ENCODE measurements at places on chromosomes 1 and 21.

GRCh38 chr1:50231209-50231608 is 122.5 kb downstream of the ELAVL4 start:
- DNase-seq = no peak

DNA sequence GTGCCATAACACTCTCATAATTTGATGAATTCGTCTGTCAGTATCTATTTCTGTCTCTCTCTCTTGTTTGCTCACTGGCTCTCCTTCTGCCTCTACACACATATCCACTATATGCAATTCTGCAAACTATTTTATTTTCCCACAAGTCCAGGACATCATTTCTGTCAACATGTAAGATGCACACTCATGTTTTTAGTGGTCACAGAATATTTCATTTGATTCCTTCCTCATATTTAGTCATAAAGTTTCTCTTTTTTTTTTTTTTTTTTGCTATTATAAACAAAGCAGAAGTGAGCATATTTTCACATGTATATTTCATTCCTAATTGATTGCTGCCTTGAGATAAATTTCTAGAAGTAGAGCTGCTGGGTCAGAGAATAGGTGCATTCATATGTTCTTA is 165.3 kb downstream of the PGBD5 start:
- DNase-seq = no peak

DNA sequence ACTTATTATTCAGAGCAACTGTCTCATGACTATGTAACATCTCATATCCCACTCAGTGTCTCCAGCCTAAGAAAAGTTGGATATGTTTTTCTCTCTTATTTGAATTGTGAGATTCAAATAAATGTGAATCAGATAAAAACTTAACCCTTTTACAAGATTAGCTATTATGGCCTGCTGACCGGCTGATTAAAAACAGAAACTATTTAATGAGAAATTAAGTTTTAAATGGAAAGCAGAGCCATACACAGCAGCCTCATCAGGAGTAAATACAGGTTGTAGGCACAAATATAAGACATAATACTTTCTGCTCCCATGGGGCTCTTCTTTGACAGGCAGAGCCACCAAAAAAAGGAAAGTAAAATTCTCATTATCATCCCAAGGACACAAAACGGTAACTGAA is 307.0 kb upstream of the PRMT6 start:
- DNase-seq = no peak

GRCh38 chr1:204875255-204875654 is 4.6 kb downstream of the NFASC start:
- DNase-seq = no peak

GRCh38 chr1:187185389-187185788 is 356.6 kb downstream of the PLA2G4A start:
- DNase-seq = no peak

DNA sequence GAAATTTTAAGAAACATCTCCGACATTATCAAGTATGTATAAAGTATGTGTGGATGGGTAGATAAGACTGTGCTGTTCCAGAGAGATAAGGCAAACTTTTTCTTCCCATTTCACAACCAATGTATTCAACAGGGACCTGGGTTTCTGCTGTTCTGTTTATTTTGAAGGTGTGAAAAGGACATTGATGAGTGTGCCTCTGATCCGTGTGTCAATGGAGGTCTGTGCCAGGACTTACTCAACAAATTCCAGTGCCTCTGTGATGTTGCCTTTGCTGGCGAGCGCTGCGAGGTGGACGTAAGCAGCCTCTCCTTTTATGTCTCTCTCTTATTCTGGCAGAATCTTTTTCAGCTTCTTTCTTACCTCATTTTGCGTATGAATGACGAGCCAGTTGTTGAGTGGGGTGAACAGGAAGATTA is 174.0 kb downstream of the CRB1 start:
- no peak for DNase-seq

DNA sequence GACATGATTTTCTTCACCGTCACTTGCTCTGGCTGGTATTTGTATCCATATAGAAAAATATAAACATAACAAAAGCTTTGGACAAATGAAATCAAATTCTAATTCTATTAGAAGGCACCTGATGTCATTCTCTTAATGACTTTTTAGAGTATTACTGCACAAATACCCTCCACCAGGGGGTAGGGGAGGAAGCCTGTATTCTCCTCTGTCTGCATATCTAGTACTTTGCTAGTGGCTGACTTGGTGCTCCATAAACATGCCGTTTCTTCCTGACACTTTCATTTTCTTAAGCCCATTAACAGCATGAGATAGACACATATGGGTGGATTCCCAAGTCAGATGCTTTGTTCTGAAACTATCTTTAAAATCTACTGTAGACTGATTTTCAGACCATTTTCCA is 20.6 kb upstream of the KCNJ15 start:
- no peak for DNase-seq

DNA sequence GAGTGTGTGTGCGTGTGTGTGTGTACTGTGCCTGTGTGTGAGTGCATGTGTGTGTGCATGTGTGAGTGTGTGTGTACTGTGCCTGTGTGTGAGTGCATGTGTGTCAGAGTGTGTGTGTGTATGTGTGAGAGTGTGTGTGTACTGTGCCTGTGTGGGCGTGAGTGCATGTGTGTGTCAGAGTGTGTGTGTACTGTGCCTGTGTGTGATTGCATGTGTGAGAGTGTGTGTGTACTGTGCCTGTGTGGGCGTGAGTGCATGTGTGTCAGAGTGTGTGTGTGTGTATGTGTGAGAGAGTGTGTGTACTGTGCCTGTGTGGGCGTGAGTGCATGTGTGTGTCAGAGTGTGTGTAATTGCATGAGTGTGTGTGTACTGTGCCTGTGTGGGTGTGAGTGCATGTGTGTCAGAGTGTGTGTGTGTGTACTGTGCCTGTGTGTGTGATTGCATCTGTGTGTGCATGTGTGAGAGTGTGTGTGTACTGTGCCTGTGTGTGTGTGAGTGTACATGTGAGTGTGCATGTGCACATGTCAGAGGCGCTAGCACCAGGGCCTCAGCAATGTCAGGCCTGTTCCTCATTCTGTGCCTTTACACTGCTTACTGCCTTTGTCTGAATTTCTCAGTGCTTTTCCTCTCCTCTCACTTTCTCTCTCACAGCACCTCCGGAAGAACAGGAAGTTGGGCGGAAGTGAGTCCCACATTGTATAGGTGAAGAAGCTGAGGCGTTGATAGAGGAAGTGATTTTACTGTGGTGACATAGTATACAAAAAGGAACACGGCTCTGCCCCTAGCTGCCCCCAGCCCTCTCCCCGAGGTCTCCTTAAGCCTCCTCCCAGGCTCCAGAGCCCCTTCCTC is 4.9 kb downstream of the SLC5A9 start:
- peak; percentile 44 for DNase-seq

- no peak for DNase-seq
Measured at GRCh38 chr1:44326821-44327465, 28.1 kb downstream of the ERI3 start.

GRCh38 chr1:46621930-46622329 is 5.3 kb upstream of the MOB3C start:
- no peak for DNase-seq

GRCh38 chr21:25005388-25005787 is 601.9 kb downstream of the MRPL39 start:
- no peak for DNase-seq

DNA sequence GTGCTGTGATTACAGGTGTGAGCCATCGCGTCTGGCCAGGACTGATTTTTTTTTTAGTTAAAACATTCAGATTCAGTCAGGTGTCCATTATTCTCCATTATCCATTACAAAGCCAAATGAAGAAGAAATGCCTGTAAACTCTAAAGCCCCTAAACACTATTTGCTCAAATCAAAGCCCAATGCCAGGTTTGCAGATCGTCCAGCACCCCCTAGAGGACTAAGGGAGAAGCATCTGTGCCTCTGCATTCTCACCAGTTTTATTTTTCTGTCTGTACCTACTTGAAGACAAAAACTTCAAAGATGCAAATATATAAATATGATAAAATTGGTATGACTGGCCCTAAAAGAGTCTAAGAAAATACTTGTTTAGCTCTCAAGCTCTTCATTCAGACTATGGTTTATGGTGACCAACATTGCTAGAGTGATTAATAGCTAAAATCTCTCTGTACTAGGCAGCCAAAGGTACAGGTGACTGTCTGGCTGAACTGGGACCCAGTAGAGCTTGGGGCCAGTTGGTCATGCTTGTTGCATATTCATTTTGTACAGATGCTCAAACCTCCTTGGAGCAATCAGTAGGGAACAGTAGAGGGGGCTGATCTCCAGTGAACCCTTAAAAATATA is 138.4 kb downstream of the SYT2 start:
- DNase-seq = peak; percentile 52

- no peak for DNase-seq
Measured at GRCh38 chr1:44454704-44455103, 49.6 kb downstream of the RNF220 start.

GRCh38 chr21:18722193-18722592 is 318.6 kb upstream of the TMPRSS15 start:
- no peak for DNase-seq

Data from activated CD4-positive, alpha-beta T cell treated with anti-CD3 and anti-CD28 coated beads, Interleukin-2, Interleukin-6, amounts not matched to agents 100 ng/mL and 50 ng/mL, durations not matched to agents 16 hours and 8 hours (primary cell).